ENCODE measurements at places on chromosomes 11 and 22.

GRCh38 chr11:74015919-74016684 lies 7.2 kb upstream of the UCP3 start:
- no peak overlapping the region for H3K27ac ChIP-seq
- no peaks in the 10 kb centered on the region for H3K27me3 ChIP-seq
- DNase-seq = no peak
- peaks cover 3% of the 10 kb centered on the region for H3K36me3 ChIP-seq
- H3K4me3 ChIP-seq = no peak overlapping the region
- no peaks in the 10 kb centered on the region for H3K4me1 ChIP-seq

DNA sequence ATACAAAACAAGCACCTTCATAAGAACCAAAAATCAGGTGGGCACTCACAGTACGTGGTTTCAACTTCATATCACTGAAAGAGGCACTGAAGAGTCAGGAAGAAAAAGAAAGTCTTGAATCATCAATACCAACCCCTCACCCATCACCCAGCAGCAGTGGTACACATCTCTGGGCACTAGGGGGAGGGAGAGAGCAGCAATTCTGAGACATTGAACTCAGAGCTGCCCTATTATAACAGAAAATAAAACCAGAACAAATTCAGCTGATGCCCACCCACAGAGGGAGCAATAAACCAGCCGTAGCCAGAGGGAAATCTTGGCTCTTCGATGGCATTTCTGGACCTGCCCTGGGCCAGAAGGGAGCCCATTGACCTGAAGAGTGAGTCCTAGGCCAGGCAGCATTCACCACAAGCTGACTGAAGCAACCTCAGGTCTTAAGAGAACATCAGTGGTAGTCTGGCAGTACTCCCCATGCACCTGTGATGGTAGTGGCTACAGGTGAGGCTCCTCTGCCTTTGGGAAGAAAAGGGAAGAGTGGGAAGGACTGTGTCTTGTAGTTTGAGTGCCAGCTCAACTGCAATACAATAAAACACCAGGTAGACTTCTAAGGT lies 42.2 kb upstream of the FAM181B start:
- H3K27ac ChIP-seq = no peak overlapping the region
- DNase-seq = peak; percentile 57
- no peaks in the 10 kb centered on the region for H3K4me1 ChIP-seq
- no peaks in the 10 kb centered on the region for H3K36me3 ChIP-seq
- H3K4me3 ChIP-seq = no peak overlapping the region

DNA sequence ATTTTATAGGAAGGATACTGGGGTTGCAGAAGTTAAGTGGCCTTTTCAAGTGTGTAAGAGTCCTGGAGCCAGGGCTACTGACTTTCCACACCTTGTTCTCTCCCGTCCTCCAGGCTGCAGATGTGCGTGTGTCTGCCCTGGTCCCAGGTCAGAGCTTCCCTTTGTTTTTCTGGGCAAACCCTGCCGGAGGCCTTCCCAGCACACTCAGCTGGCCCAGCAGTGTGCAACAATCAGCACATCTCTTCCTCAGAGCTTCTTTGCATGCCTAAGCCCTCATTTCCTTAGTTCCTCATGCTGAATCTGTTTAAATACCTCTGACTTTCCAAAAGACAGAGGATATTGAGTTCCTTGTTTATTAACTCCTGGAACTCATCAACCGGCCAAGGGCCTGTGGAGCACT lies 80.6 kb downstream of the KCNJ1 start:
- no peak overlapping the region for H3K27ac ChIP-seq
- H3K36me3 ChIP-seq = no peaks in the 10 kb centered on the region
- DNase-seq = no peak
- H3K4me1 ChIP-seq = no peaks in the 10 kb centered on the region
- H3K27me3 ChIP-seq = peaks cover 31% of the 10 kb centered on the region

- peak; percentile 49 for DNase-seq
- H3K36me3 ChIP-seq = peaks cover 54% of the 10 kb centered on the region
- peak overlapping the region; percentile 4 for H3K4me3 ChIP-seq
- peaks cover 54% of the 10 kb centered on the region for H3K4me1 ChIP-seq
- H3K27me3 ChIP-seq = no peaks in the 10 kb centered on the region
- no peak overlapping the region for H3K27ac ChIP-seq
Measured at GRCh38 chr11:59778122-59778521, 22.9 kb downstream of the STX3 start.

GRCh38 chr22:48049116-48049515 lies 1286.7 kb downstream of the TBC1D22A start:
- H3K4me1 ChIP-seq = no peaks in the 10 kb centered on the region
- no peaks in the 10 kb centered on the region for H3K27me3 ChIP-seq
- no peak for DNase-seq
- no peaks in the 10 kb centered on the region for H3K36me3 ChIP-seq
- H3K4me3 ChIP-seq = no peak overlapping the region

GRCh38 chr22:50628543-50629134 lies 687 bp upstream of the ARSA start:
- peak overlapping the region; percentile 80 for H3K4me3 ChIP-seq
- no peaks in the 10 kb centered on the region for H3K27me3 ChIP-seq
- peaks cover 20% of the 10 kb centered on the region for H3K36me3 ChIP-seq
- H3K4me1 ChIP-seq = peaks cover 26% of the 10 kb centered on the region
- H3K27ac ChIP-seq = peak overlapping the region; percentile 42
